ENCODE measurements at places on chromosomes 11 and 22. TPM values are rescaled to one million over a fixed set of nuclear protein-coding genes. Genes with fewer than 3 reads are reported as not detected.

Gene SLC17A6
- not detected for total RNA-seq

Gene KRTAP5-3
- not detected for total RNA-seq

Gene CALCA
- not detected for total RNA-seq

DNA sequence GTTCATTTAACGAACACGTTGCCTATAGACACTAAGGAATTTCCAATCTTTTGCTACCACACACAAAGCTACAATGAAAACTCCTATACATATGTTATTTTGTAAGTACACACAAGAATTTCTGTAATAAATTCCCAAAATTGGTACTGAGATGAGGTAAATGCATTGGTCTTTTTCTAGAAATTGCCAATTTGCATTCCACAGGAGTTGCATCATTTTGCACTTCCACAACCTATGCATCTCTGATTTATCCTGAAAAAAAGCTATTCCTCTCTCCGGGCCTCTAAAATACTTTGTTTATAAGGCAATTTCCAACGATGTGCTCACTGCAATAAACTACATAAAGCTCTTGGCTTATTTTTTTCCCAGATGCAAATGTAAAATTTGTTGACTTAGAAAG is 24.9 kb downstream of the IMMP1L start:
- DNase-seq = no peak

GRCh38 chr11:122758974-122759373 is 79.3 kb upstream of the CRTAM start:
- DNase-seq = peak; percentile 53

DNA sequence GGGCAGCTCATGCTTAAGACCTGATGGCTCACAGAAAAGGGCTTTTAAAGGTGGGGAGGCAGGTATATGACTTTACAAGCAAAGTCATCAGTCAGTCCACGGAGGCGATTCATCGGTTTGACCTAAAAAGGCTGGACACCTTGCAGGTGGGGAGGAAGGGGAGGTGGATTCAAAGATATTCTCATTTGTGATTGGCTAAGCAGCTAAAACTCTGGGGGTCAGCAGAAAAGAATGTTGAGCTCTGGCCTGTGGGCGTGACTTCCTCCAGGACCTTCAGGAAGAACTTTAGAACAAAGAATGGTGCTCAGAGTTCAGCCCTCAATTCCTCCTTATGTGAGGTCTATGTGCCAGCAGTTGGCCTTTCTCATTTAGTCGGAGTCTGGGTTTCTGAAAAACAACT is 78.3 kb upstream of the LMO1 start:
- no peak for DNase-seq

Measured in pulmonary artery endothelial cell (primary cell).